T1000 (cell line): ENCODE measurements at places on chromosomes 5 and 9.

GRCh38 chr9:112175796-112176315 lies 759 bp upstream of the SUSD1 start:
- no peak for DNase-seq

DNA sequence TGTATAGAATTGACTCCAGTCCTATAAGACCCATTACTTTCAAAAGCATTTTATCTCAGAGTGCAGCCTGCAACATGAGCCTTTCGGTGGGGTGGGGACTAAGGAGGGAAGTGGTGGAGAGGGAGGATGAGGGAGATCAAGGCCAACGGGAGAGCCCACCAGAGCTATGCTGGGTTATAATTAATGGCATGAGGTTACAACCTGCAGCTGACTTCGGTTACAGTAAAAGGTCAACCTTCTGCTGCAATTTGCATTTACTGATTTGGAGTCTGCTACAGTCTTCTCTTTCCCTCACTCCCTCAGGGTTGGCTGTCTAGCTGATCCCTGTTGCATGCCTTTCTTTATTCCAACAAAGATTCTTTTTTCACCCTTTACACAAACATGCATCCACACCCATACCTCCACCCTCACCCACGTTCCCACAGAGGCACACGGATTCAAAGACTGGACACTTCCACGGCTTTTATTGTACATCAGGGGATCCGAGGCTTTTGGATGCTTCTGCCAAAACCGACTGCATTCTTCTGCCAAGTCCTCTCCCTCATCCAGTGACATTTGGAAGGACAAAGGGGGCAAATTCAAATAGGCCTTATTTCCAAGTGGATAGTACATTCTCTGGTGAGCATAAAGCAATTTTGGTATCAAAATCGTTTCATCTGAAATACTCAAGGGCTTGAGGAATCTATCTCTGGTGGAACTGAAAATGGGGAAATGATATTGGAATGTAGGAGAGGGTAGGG lies 381.2 kb downstream of the NFIB start:
- no peak for DNase-seq

- peak; percentile 26 for DNase-seq
Measured at GRCh38 chr9:112224401-112225289, 49.5 kb upstream of the SUSD1 start.

- no peak for DNase-seq
Measured at GRCh38 chr5:136482206-136482605, 116.9 kb upstream of the TRPC7 start.

DNA sequence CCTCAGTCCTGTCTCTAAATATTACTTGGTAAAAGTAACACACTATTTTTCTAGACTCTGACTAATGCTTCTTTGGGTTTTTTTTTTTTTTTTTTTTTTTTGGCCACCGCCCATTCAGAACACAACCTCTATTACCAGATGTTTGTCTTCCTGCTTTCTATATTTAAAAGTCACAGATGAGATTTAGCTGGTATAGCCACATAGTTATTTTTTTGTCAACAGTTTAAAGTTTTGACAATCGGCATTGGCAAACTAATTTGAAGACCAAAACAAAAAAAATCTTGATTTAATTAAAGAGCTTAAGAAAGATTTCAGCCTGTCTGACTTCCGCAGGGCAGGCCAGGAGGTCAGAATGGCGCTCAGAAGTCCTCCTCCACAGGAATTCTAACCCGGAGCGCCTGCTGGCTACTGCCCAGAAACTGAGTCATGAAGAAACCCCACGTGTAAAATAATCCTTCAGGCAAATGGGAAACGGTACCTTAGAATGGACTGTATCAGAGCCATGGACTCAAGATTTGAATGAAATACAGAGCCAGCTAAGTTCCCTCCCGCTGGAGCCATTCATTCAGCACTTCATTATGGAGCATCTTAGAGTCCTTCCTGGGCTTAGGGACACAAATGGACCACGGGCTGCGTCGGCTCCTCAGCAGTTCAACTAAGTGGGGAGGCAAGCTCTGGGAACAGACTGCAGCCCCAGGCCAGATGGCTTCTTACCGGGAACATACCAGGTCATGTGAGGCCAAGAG lies 55.6 kb downstream of the PTPDC1 start:
- peak; percentile 73 for DNase-seq

DNA sequence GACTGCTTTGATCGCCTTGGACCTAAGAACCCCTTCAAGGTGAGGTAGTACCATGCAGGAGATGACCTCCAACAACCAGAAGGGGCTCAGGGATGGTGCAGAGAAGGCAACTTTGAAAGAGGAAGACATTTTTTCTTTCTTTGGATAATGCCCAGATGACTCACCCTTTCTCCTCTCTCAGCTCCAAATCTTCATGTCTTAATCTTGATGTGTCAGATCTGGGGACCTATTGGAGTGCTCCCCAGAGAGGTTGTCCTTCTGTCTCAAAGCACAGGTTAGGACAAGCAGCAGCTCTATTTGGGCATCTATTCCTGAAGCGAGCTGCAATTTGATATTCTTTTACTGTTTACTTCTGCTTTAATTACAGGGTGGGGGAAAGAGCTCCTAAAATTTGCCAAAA lies 229.9 kb upstream of the MAP3K1 start:
- no peak for DNase-seq

DNA sequence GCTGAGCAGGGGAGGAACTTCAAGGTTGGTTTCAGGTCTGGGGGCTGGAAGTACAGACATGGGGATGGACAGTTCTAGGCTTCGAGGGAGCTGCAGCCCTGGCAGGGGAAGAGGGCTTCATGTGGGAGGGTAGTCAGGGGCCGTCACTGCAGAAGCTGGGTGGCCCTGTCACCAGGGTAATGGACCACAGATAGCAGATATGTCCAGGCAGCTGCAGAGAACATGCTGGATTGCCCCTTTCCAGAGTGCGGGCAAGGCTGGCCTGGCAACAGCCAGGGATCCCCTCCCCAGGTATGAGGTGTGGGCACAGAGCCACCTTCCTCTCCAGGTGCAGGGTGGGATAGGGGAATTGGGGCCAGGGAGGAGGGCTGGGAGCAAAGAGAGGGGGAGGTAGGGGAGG lies 206.5 kb downstream of the GADD45G start:
- no peak for DNase-seq

DNA sequence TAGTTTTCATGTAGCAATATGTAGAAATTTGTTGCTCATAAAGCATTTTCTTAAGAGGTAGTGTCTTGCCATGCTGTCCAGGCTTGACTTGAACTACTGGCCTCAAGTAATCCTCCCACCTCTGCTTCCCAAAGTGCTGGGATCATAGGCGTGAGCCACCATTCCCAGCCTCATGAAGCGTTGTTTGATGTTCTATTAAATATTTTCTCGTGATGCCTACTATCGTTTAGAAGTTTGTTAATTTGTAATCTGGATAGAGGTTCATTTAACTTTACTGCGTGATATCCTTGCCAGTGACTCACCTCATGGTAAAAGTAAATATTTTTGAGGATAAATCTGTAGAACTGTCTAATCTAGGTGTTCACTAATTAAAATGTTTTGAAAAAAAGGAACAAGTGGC lies 82.6 kb downstream of the VCAN start:
- DNase-seq: no peak

DNA sequence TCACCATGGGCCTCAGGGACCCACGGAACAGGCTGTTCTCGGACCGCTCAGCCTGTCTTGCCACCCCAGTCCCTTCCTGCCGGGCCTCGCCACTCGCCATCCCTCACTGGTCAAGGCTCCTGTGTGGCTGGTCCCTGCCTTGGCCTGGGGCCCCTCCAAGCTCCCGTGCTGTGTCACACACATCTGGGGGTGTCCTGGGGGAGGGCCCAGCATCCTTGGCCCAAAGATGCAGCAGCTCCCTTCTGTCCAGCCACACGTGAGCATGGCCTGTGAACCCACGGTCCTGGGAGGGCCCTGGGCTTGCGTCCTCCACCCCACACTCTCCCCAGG lies 425 bp upstream of the EGFL7 start:
- DNase-seq: no peak

DNA sequence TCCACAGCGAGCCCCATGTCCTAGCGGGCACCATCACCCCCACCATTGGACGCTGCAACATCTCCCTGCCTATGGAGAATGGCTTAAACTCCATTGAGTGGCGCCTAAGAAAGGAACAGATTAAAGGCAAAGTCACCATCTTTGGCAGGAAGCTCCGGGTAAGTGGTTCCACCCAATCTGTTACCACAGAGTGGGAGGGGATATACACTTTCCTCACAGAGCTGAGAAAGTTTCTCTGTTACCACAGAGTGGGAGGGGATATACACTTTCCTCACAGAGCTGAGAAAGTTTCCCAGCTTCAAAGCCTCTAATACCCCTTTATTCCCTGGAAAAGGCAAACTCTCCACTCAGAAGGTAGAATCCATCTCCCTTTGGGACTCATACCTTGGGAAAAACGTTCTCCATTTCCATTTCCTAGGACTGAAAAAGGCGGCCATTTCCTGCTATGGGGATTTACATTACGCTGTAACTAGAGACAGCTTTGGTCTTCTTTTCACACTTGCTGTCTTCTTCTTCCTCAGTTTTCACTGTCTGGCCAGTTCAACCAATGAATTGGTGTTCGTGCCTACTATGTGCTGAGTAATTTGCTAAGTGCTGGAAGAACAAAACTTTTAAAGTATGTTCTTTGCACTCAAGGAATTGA lies 63.4 kb upstream of the WWC1 start:
- DNase-seq: no peak

DNA sequence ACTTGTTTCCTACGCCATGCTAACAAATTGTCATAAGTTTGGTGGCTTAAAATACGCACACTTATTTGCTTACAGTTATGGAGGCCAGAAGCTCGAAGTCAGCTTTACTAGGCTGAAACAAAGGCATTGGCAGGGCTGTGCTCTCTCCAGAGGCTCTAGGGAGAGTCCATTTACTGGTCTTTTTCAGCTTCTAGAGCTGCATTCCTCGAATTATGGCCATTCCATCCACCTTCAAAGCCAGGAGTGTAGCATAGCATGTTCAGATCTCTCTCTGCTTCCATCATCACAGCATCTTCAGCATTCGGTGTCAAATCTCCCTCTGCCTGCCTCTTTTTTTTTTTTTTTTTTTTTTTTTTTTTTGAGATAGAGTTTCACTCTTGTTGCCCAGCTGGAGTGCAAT lies 670.2 kb downstream of the ACTL7B start:
- no peak for DNase-seq
